ENCODE measurements at places on chromosomes 6 and 20.

GRCh38 chr6:38187325-38187724 is 367.8 kb downstream of the ZFAND3 start:
- no peak for DNase-seq

DNA sequence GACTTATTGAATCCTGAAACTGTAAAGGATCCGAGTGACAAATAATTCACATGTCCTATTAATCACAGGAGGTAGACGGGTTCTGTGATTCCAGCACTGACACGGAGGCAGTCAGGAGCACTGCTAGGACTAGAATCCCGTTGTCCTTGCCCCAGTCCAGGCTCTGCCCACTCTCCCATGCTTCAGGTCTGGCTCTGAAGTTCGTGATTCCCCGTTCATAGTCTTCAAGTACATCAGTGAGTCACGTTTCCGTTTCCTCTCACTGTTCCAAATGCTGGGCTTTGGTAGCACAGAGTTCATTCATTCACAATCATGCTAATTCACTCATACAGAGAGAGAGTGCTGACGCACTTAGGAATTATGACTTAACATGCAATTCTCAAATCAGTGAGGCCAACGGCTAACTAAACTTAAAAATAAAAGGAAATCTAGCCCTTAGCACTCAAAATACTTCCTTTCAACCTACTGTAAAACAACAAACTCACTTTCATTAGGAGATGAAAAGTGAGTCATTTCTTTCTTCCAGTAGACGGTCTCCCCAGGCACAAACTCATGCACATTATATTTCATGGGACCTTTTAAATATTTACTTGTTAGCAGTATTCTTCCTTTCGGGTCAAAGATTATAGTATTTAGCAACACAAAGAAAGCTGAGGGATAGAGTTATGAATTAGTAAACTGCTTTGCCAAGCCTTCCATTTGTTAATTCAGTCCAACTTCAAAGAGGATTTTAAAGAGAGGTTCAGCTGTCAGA is 94.0 kb upstream of the NHSL1 start:
- peak; percentile 96 for DNase-seq

GRCh38 chr6:25017932-25018567 is 82.3 kb upstream of the RIPOR2 start:
- DNase-seq, result peak; percentile 36

DNA sequence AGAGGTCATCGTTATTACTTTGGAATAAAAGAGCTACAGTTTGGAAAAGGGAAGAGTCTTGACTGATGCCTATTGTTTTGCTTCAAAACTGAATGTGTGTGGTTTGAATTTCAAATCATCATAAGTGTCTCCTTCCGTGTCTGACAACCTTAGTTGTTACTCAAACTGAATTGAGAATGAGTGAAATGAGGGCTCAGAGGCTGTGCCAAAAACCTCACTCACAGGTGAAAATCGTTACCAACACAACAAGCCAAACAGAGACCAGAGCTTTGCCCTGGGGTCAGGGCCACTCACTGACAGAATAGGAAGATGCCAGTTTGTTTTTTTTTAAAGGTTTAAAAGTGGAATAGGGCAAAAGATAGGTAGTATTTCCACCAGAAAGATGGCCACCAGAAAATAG is 15.2 kb upstream of the SIRT5 start:
- DNase-seq, result no peak

DNA sequence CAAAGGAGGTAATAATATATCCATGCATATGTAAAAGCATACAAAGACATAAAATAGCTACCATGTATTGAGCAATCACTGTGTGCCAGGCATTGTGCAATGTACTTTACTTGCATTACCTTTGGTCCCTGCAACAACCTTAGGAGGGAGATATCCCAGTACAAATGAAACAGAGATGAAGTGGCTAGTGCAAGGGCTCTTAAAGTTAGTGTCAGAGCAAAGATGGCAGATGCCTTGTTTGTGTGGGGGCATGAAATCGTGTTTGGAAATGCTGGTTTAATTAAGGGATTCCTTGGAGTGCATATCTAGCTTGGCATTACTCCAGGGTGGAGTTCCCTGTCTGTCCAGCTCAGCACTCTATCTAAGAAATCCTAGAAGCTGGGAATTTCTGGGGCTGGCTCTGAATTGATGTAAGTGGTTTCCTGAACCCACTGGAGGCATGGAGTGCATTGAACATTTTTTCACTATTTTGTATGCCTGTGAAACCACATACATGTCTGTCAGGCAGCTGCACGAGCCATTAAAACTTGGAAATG is 9.8 kb downstream of the PAQR8 start:
- no peak for DNase-seq
